ENCODE measurements at places on chromosomes 5 and 9. TPM values are rescaled to one million over a fixed set of nuclear protein-coding genes. Genes with fewer than 3 reads are reported as not detected.

Gene FAXDC2
- 2.5 TPM for total RNA-seq

Gene BAAT
- total RNA-seq = 0.17 TPM

Gene MCIDAS
- 0.33 TPM for total RNA-seq

Gene C5orf58
- not detected for total RNA-seq

Gene PCDHGA8
- total RNA-seq = 1.7 TPM

Gene BTF3
- 365 TPM for total RNA-seq

Gene MCTP1
- 31.9 TPM for total RNA-seq

Gene FAT2
- total RNA-seq = 66.5 TPM

All from mammary epithelial cell (primary cell).